Substantia nigra (tissue), 51 donors: ENCODE measurements at places on chromosomes 2 and 18.

- no peak for DNase-seq
Observed at GRCh38 chr18:50465211-50466153, 90.6 kb downstream of the SKA1 start.

DNA sequence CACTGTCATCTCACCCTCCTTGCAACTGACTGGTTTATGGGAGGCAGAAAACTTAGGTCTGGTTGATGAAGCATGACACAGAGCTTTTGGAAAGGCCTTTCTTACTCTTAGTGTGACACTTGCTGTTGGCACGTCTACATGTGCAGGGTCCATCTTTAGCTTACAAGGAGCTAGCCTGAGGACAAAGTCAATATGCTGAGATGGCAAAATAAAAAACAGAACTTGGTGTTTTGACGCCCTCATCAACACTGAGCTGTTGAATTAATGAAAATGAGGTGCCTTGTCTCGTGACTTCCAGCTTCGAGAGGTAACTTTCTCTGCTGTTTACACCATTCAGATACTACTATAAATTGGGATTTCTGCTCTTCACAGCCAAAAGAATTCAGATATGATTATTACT is 78.5 kb upstream of the KIDINS220 start:
- no peak for DNase-seq

DNA sequence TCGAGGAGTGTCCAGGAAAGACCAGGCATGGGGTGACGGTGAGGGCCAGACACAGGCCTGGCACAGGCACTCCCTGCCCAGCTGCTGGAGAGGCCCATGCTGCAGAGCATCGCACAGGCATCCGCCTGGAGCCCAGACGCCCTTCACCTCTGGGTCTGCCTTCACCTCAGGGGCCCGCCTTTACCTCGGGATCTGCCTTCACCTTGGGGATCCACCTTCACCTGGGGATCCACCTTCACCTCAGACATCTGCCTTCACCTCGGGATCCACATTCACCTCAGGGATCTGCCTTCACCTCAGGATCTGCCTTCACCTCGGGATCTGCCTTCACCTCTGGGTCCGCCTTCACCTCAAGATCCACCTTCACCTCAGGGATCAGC is 7.7 kb downstream of the KIF1A start:
- no peak for DNase-seq

GRCh38 chr2:137155356-137156104 is 390.2 kb downstream of the THSD7B start:
- DNase-seq: no peak

- no peak for DNase-seq
Observed at GRCh38 chr2:65026704-65027464, 29.3 kb upstream of the CEP68 start.

GRCh38 chr2:163997466-163997865 is 261.7 kb upstream of the FIGN start:
- DNase-seq: no peak

DNA sequence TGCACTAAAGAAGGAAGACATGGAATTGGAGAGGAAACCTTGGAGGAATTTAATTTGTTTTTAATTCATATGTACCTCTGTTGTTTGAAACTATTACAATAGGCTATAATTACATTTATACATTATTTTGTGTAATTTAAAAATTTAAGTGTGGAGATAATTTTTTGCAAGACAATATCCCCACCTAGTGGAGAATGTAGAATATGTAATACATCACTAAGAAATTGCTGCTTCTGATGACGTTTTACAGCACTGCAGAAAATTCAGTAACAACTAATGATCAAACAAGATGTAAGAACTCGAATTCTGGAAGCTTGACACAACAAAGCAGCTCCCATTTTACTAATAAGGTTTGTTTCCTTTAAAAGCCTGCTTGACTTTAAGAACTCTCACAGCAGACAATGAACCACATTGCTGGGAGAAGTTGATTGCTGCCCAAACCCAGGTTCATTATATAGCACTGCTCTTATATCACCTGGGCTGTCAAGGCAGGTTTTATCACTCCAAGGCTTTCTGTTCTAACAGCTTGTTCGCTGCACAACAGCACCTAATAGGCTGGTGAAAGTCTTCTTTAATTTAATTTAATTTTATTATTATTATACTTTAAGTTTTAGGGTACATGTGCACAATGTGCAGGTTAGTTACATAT is 53.4 kb downstream of the THADA start:
- no peak for DNase-seq

GRCh38 chr2:60029566-60029883 is 523.9 kb downstream of the BCL11A start:
- no peak for DNase-seq

GRCh38 chr2:148161909-148162435 is 141.1 kb downstream of the MBD5 start:
- DNase-seq: no peak
